ENCODE measurements at places on chromosomes 5 and 9.

- no peak for DNase-seq
Measured at GRCh38 chr5:4130819-4131218, 535.2 kb downstream of the IRX1 start.

DNA sequence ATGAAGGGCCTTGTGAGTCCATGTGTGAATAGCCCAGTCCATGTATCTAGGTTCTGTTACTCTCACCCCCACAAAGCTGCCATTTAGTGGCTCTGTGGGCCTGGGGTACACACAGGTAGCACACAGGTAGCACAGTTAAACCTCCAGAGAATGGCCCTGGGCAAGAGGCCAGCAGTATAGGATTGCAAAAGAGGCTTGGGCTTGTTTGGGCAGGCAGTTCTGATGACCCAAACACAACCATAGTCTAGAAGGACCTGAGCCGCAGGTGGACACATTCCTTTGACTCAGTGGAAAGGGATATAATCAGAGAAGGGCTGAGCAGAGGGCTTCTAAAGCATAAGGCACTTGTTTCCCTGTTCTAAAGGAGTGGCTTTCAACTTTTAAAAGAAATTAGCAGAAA, 326.8 kb upstream of the SGCD start:
- DNase-seq: no peak

GRCh38 chr9:105296877-105297287, 52.4 kb downstream of the SLC44A1 start:
- DNase-seq: no peak

GRCh38 chr9:135107581-135108235, 20.2 kb downstream of the OLFM1 start:
- DNase-seq: no peak

GRCh38 chr5:135042595-135042994, 8.6 kb upstream of the PITX1 start:
- DNase-seq: no peak

- no peak for DNase-seq
Measured at GRCh38 chr9:108254236-108254635, 601.5 kb downstream of the ACTL7B start.

DNA sequence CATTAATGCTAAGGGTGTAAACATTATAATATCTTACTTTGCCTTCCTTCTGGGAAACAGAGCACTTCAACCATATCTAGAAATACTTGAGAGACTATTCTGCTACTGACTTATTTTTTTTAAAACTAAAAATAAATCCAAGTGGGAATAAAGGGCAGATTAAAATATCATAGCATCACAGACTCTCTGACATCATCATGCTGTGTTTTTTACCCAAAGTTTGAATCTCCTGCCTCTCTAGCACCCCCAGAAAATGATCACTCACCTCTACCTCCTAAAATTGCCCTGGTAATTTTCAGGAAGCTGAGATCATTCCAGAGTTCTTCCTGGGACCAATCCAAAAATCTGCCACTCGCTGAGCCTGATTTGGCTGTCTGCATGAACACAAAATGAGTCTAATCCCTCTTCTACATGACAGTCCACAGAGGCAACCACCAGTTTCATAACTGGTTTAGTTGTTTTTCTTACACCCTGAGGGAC, 813.8 kb upstream of the DMAC1 start:
- DNase-seq: no peak

- DNase-seq: no peak
Measured at GRCh38 chr5:174022384-174023095, 23.0 kb upstream of the NSG2 start.

- DNase-seq: no peak
Measured at GRCh38 chr9:116275418-116276195, 122.0 kb downstream of the PAPPA start.

DNA sequence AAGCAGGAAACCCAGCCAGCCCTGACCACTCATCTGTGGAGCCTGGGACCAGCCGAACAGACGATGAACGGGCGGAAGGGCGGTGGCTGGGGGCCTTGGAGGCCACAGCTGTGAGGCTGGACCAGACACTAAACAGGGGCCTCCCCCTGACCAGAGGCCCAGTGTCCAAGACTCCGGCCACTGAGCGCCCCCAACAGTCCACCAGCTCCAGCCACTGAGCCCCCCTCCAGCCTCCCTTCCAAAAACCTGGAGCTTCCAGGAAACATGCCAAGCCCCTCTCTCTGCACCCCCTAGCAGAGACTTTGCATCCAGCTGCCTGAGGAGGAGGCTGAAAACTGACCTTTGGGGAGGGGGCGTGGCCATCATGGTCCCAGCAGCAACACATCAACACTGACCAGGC, 23.2 kb downstream of the CNTFR start:
- DNase-seq: no peak

DNA sequence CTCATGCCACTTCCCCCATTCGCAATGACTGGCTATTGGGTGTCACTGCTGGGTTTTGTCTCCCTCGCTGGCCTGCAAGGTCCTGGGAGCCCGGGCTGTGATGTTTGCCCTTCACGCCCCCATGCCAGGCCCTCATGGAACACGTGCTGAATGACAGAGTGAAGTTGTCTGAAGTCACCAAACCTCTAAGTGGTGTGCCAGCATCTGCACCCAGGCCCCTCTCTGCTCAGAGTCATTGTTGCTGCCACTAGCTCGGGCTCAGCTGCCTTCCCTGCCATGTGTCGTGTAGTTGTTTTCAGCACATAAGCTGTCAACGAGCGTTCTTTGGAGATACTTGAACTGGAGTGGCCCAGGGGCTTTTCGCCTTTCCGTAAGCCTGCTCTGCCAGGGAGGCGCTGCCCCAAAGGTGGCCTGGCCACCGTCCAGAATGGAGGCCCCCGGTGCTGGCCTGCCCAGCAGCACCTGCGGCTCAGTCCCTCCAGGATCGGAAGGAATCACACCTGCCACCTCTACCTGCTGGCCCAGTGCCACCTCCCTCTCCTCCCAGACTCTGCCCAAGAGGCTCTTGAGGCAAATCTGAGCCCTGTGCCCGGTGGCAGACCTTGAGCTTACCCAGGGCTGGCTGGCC, 250.1 kb downstream of the PBX3 start:
- DNase-seq: no peak

DNA sequence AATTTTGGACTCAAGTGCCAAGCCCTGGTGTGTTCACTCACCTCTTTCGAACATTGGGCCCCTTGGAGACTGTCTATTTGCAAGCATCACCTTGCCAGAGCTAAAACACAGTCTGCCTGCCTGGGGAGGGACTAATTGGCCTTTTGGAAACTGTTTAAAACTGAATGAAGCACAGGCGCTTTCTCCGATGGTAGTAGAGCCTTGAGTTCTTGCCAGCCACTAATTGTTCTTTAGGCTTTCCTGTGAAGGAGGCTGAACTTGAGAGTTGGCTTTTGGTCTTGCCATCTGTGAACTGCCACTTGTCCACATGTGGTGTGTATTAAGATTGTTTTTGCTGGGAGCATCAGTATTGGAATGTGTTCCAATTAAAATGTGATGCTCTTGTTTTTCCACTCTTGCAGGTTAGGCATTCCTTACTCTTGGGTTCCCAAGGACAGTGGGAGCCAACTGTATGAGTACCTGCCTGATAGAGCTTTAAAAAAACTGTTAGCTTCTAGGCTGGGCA, 26.0 kb downstream of the GARNL3 start:
- DNase-seq: no peak

DNA sequence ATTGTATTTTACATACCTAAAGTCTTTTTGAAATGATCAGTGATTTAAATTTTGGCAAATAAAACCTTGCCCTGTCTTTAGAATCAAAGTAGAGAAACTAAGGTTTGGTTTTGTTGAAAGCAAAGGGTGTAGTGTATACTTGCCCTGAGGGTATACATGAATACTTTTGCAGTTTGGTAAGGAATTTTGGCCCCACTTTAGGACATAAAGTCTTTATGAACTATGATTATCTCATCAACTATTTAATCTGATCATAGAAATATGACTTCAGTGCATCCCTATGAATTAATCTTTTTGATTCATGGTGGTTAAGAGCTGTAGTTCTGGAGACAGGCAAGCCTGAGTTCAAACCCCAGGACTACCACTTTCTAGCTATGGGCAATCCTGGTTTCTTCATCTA, 17.7 kb downstream of the RAD1 start:
- DNase-seq: no peak

- DNase-seq: no peak
Measured at GRCh38 chr5:108367679-108368334, 14.1 kb downstream of the FBXL17 start.

GRCh38 chr5:41924872-41925554, at the start of gene FBXO4:
FBXO4 (plus strand) TSS chr5:41925281; CDS start chr5:41925310, 29 bp downstream.
- peak; percentile 60 for DNase-seq

DNA sequence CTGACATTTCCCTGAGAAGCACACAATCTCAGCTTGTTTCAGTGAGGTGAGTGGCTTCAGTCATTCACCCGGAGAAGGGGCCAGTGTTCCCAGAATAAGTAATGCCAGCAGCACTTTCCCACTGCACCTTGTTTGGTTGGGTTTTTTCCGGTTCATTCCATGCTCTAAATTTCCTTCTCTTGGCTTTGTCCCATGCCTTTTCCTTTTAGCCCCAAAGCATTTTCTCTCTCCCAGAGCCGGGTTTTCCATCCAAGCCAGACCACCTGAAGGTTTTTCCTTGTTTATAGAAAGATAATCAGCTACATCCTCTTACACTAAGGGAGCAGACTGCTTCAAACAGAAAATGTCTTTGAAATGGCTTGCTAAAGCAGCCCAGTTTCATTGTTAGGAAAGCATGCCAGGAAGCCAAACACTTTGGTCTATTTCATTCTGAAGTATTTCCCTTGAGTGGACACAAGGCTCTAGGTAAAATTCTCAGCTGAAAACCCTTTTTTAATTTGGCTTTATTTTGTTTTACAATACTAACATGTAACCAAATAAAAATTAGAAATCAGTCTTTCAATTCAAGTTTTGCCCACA, 501.6 kb downstream of the DTWD2 start:
- DNase-seq: no peak

DNA sequence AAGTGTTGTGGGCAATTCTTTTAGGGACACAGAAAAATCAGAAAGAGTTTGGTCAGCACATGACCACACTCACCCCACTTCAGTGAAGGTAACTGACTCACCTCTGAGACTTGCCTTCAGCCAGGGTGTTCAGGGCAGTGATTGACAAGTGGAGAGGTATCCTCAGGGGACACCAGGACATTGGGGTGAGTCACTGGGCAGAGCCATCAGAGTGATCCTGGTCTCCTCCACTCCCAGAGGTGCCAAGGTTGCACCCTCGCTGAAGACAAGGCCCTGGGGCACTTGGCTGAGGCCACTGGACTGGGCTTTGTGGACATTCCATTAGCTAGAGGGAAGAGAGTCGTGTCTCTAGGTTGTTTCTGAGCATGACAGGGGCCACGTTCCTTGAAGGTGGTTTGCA, 113.4 kb downstream of the GADD45G start:
- no peak for DNase-seq

DNA sequence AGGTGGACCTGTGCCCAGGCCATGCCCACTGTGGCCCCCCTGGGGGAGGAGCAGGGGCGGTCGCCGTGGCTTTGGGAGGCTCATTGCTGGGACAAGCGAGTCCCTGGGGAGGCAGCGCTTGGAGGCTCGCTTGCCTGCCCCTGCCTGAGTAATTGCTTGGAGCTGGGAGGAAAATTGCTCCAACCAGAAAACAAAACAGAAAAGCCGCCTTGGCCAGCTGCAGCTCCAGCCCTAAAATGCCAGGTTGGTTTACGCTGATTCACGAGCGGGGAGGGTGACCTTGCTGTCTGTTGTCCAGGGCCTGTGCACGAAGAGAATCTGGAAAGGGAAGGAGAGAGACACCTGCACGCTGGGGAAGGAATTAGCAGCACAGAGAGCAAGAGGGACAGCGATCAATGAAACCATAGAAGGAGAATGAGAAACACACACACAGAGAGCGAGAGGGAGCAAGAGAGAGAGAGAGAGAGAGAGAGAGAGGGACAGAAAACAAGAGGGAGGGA, 25.3 kb downstream of the NTNG2 start:
- DNase-seq: no peak

DNA sequence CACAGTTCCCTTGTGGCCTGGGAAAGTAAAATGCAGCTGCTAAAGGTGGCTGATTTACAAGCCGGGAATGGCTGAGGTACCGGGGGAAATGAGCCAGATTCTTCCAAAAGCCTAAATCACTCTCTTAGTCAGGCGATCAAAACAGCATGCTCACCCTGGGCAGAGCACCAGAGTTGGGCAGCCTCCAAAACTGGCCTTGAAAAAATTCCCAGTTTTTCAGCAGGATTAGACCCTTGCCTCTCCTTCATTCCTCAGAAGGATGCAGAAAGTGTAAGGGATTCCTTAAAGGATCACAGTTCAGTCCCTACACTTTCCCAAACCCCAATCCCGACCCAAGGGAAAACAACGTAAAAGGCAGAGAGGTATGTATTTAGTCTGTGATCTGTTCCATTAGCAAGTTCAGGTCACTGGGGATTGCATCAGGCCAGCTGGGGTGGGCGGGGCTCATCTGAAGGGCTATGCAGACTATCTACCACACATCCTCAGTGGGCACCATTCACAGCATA, 16.9 kb downstream of the TMEM174 start:
- no peak for DNase-seq

DNA sequence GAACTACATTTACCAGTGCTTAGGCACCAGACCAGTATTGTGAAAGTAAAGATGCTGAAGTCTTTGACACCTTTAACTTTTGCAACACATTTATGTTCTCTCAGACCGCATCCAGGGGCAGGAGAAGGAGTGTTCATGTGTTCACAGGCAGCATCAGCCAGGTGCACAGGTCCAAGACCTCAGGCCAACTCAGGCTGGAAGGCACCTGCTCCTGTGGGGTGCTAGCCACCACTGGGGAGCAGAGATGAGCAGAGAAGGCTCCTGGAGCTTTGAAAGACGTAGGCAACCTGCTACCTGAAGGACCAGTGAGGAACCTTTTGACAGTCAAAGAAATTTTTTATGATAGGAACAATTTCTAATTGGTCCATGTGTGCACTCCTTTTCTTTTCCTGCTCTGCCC, 35.6 kb downstream of the DAPK1 start:
- DNase-seq: no peak

- no peak for DNase-seq
Measured at GRCh38 chr5:179542170-179542569, 8.2 kb upstream of the RUFY1 start.

GRCh38 chr9:19516348-19516747, 107.5 kb downstream of the ACER2 start:
- no peak for DNase-seq

DNA sequence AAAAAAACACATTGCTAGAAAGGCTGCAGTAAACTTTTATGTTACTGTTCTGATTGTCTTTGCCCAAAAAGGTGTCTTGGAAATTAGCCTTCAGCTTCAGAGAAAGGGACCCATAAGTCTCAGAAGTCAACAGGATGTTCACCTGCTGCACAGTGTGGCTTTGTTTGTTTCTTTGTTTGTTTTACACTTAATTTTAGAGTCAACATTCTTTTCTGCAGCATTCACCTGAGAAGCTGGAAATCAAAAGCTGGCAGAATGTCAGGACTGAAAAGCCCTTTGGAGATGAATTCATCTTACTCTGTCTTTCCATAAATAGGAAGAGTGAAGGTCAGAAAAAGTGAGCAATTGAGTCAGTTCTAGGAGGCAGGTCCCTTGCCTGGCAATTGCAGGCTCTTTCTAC, 170.0 kb downstream of the PAPPA start:
- DNase-seq: no peak

DNA sequence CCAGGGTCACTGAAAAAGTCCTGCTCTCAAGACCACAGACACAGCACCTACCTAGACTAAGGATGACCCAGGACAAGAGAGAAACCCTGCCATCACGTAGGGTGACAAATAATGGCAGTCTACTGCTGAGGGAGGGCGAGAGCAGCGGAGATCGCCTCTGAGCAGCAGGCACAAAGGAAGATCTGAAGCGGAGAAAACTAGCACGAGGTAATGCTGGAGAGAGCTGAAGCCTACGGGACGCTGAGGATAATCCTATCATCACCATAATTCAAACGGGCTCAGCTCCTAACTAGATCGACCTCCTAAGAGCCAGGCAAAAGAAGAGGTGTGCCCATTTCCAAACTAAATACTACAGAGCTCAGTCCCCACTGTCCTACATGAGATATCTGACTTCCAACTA, 41.3 kb downstream of the FBXO10 start:
- DNase-seq: no peak
